GM23338 (cell line): ENCODE measurements at places on chromosomes 3 and 15. TPM values are rescaled to one million over a fixed set of nuclear protein-coding genes. Genes with fewer than 3 reads are reported as not detected.

- no peaks in the 10 kb centered on the region for H3K4me1 ChIP-seq
- no peaks in the 10 kb centered on the region for H3K27me3 ChIP-seq
- H3K36me3 ChIP-seq = no peaks in the 10 kb centered on the region
These were observed 9.8 kb upstream of the EEFSEC start for GRCh38 chr3:128143496-128143895.

- no peaks in the 10 kb centered on the region for H3K4me1 ChIP-seq
- no peak overlapping the region for H3K4me3 ChIP-seq
- H3K27ac ChIP-seq = no peak overlapping the region
- no peaks in the 10 kb centered on the region for H3K27me3 ChIP-seq
- H3K36me3 ChIP-seq = no peaks in the 10 kb centered on the region
These were observed 494.6 kb downstream of the CNTN6 start for GRCh38 chr3:1587426-1587825.

GRCh38 chr15:51844747-51845426, 15.4 kb downstream of the TMOD3 start:
- peaks cover 41% of the 10 kb centered on the region for H3K4me1 ChIP-seq
- no peak overlapping the region for H3K4me3 ChIP-seq
- H3K27me3 ChIP-seq = no peaks in the 10 kb centered on the region
- H3K36me3 ChIP-seq = no peaks in the 10 kb centered on the region

DNA sequence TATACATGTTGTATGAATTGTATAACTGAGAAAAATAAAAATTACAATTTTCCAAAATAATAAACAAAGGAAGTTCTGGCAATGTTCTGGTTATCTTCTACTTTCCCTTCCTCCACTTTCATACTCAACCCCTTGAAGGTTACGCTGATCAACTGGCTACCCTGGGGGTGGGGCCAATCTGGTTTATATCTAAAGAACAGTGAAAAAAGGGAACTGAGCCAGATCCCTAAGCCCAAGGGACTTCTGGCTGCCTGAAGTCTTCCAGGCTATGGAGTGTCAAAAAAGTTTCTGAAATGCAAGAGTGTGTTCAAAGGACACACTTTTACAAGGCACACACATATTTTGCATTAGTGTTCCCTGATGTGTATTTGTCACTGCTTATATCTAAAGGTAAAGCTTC, 591.9 kb downstream of the ROBO1 start:
- H3K36me3 ChIP-seq = no peaks in the 10 kb centered on the region
- H3K4me1 ChIP-seq = peaks cover 13% of the 10 kb centered on the region
- H3K27ac ChIP-seq = no peak overlapping the region

The ARRDC4 gene
- 6.2 and 6.9 TPM in 2 replicates for total RNA-seq

The SAMD7 gene
- not detected in 2 replicates for total RNA-seq
